ENCODE measurements at places on chromosomes 1 and 21. TPM values are rescaled to one million over a fixed set of nuclear protein-coding genes. Genes with fewer than 3 reads are reported as not detected.
A peak's percentile ranks its signal among the peaks of the same experiment; 100 is the strongest.

- no peaks in the 10 kb centered on the region for H3K27me3 ChIP-seq
- no peaks in the 10 kb centered on the region for H3K36me3 ChIP-seq
- H3K27ac ChIP-seq: no peak overlapping the region
- H3K4me1 ChIP-seq: no peaks in the 10 kb centered on the region
- DNase-seq: no peak
- no peak overlapping the region for H3K4me3 ChIP-seq
These were observed 53.1 kb upstream of the RC3H1 start for GRCh38 chr1:174075245-174075692.

DNA sequence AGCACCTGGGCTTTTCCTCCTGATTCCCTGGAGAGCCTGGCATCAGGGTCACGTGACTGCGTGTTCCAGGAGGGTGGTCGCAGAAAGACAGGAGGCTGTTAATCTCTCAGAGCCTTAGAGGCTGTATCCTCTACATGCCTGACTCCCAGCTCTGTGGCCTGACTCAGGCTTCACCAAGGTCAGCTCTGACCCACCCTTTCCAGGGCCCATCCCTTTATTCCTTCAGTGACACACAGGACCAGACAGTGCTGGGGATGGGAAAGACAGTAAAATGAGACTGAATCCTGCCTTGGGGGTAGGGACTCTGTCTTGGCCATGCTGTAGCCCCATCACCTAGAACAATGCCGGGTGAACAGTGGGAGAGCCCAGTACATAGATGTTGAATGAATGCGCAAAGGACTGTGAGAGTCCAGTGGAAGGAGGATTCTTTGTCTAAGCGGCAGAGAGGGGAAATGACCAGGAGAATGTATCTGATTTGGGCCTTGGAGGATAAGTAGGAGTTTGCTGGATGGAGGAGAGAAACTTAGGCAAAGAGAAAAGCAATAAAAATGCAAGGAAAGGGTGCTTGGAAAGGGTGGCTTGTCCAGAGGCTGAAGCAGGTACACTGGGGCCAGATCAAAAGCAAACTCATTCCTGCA lies 33.0 kb downstream of the EPHX1 start:
- no peak overlapping the region for H3K4me3 ChIP-seq
- H3K36me3 ChIP-seq: no peaks in the 10 kb centered on the region
- H3K4me1 ChIP-seq: no peaks in the 10 kb centered on the region
- no peak for DNase-seq

DNA sequence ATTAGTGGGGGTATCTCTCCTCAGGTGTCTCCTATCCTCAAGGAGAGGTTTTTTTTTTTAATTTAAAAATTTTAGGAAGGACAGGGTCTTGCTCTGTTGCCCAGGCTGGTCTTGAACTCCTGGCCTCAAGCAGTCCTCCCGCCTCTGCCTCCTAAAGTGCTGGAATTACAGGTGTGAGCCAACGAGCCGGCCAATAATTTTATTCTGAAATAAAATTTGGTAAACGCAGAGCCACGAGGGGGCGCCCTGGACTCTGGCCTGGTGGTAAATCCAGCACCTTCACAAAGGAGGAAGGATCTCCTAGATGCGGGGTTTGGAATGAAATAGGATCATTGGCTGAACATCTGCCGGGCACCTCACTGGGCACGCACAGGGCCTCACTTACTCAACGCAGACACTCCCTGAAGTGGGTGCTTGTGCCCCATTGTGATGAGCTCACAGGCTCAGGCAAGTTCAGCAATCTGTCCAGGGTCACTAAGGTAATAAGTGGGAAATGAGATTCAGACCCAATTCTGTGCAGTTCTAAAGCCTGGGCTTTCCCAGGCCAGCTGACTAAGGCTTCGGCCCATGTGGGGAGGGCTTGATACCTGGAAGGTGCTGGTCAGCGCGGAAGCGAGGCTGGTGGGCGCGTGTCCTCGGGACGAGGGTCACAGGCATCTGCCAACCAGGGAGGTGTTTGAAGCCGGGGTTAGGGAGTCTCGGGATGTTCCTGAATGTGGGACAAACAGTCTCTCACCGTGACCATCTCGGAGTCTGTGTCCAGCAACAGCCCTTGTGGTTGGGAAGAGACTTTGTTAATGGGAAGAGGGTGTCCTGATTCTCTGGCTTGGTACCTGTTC lies 32.7 kb upstream of the ETV3 start:
- DNase-seq: peak; percentile 75
- no peaks in the 10 kb centered on the region for H3K36me3 ChIP-seq
- no peak overlapping the region for H3K4me3 ChIP-seq
- no peaks in the 10 kb centered on the region for H3K4me1 ChIP-seq

CTBS gene
- total RNA-seq: 3.3 TPM

MTARC2 gene
- total RNA-seq: 36.4 TPM

C1QC gene
- not detected for total RNA-seq

TMCO4 gene
- 2.2 TPM for total RNA-seq

CA6 gene
- total RNA-seq: not detected

GRCh38 chr1:101005183-101005582 lies 20.4 kb downstream of the DPH5 start:
- peaks cover 2% of the 10 kb centered on the region for H3K4me1 ChIP-seq
- no peak overlapping the region for H3K4me3 ChIP-seq
- H3K36me3 ChIP-seq: peaks cover 7% of the 10 kb centered on the region
- no peak overlapping the region for H3K27ac ChIP-seq
